Dorsolateral prefrontal cortex (tissue), 122 donors: ENCODE measurements at places on chromosomes 16 and 17.

DNA sequence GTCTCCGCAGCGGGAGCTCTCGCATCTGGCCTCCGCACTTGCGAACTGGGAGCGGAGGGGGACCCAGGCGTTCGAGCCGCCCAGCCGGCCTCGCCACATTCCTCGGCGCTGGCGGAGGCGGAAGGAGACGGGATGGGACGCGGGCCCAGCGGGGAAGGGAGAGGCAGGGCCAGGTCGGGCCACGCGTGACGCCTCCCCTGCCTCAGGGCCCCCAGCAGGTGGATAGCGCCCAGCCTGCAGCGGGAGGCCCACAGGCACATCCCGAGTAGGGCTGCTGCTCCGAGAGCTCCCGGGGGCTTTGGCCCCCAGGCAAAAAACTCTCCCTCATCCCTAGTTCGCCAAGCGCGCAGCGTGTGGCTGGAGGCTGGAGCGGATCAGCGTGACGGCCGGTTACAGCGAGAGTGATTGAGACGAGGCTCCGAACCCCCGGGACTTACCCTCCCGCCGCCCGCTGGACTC lies 800 bp downstream of the PLEKHH3 start:
- DNase-seq: no peak

- no peak for DNase-seq
Observed at GRCh38 chr17:39243155-39243554, 17.4 kb upstream of the STAC2 start.

- no peak for DNase-seq
Observed at GRCh38 chr16:87180069-87180468, 137.1 kb downstream of the C16orf95 start.

GRCh38 chr17:1222321-1222720 lies 42.5 kb upstream of the ABR start:
- no peak for DNase-seq

- peak; percentile 58 for DNase-seq
Observed at GRCh38 chr16:10338426-10338825, 47.4 kb upstream of the ATF7IP2 start.

GRCh38 chr17:13329421-13329820 lies 272.3 kb downstream of the HS3ST3A1 start:
- no peak for DNase-seq

- no peak for DNase-seq
Observed at GRCh38 chr17:50020841-50021599, 26.0 kb upstream of the DLX3 start.

GRCh38 chr17:81920612-81921536 lies 2.9 kb upstream of the SIRT7 start:
- DNase-seq: no peak

DNA sequence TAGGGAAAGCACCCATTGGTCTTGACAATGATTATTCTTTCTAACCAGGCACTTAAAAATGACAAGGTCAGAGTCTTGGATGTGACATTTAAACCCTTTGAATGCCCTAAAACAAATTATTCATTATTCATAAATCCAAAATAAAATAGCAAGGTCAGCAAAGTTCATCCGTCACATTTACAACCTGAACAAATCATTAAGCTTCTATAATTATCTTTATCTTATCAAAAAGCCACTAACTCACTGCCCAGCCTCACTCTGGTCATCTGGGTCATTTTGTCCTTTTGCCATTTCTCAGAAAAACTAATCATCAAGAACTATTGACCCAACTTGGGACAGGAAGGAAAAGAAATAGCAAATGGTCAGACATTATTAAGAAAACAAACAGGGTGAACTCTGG lies 507.3 kb upstream of the CDH8 start:
- no peak for DNase-seq

DNA sequence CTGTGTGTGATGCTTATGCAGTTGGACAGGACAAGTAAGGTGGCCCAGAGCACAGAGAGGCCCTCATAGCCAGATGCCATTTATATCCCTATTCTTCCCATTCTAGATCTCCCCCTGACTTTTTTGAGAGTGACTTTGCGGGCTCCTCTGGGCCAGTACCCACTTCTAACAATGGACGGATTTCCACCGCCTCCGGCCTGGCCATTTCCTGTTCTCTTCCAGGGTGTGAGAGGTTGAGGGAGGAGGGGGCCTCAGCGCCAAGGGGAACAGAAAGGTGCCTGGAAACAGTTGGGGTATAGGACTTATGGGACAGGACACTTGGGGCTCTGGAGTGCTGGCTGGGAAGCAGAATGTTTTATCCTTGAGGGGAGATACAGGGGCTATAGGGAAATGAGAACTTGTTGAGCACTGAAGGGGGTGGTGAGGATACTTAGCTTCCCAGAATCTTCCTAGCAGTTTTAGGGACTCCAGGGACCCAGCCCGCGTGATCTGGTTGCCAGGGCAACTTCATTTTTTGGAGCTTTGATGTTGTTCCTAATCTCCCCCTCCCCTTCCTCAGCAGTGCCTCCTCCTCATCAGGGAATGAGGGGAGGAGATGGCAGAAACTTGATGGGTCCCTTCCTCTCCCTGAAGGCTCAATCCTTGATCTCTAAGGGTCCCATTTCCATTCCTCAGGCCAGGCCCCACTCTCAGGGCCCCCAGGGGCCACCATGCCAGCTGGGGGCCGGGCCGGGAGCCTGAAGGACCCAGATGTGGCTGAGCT lies 3.6 kb downstream of the TAOK2 start:
- no peak for DNase-seq

DNA sequence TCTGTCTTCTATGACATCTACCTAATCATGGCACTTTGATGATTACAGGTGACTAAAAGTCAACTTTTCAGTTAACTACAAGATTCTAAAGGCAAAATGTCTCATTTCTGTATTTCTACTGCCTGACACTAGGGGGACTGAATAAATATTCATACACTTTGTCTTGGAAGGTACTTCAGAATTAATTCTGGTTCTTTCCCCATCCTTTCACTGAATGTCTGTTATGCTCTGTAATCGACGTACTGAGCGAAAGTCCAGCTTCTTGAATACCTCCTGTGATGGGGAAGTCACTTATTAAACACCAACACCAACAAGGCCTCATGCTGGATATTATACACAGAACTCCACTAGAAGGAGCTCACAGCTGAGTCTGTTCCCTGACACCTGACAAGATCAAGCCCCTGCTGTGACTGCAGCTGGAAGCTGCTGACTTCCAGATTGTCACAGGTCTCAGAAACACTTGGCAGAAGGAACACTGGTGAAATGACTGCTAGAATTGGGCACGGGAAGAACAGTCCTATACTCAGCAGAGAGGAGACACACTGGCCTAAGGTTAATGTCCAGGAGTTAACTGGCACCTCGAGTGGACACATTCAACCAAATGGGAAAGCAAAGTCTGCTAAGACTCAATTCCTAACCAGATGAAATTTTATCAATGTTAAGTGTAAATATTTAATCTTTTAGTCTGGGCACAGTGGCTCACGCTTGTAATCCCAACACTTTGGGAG lies 31.9 kb downstream of the CMC2 start:
- no peak for DNase-seq

- DNase-seq: no peak
Observed at GRCh38 chr16:12245921-12246720, 269.6 kb downstream of the SNX29 start.

- no peak for DNase-seq
Observed at GRCh38 chr16:73145166-73145880, 97.4 kb upstream of the ZFHX3 start.

GRCh38 chr17:47840742-47841487 lies at the start of gene SCRN2:
Gene SCRN2, minus strand, starts transcription at chr17:47841273. Its CDS starts 430 bp downstream, at chr17:47840843.
- peak; percentile 78 for DNase-seq

GRCh38 chr16:70437017-70437581 lies 1.8 kb downstream of the ST3GAL2 start:
- no peak for DNase-seq

DNA sequence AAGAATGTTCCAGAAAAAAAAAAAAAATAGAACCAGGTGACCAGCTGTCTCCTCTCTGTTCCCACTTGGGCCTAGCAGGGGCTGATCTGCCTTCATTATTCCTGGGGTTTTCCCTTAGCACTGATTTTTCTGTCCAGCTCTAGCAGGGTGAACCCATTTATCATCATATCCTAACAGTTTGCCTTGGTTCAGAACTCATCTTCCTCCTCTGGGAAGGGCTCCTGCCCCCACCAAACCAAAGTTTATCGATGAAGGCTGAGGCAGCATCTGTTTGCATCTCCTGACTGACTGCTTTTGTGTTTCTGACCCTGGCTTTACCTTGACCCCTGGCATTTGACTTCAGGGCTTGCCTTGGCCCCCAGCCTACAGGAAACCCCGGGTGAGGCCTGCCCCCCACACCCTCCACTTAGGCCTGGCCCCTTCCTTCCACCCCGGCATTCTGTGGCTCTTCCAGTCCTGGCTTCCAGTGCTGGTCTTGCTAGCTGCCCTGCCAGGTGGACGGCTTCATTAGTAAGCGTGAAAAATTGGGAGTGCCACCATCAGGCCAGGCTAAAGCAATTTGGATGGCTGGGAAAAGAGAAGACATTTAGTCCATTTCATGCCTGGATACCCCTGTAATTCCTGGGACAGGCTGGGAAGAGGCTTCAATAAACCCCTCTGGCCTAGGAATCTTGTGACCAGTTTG lies 164.9 kb downstream of the CCDC182 start:
- no peak for DNase-seq

- no peak for DNase-seq
Observed at GRCh38 chr17:30503558-30503957, 26.4 kb downstream of the GOSR1 start.

- no peak for DNase-seq
Observed at GRCh38 chr16:51916231-51916630, 630.7 kb downstream of the TOX3 start.

DNA sequence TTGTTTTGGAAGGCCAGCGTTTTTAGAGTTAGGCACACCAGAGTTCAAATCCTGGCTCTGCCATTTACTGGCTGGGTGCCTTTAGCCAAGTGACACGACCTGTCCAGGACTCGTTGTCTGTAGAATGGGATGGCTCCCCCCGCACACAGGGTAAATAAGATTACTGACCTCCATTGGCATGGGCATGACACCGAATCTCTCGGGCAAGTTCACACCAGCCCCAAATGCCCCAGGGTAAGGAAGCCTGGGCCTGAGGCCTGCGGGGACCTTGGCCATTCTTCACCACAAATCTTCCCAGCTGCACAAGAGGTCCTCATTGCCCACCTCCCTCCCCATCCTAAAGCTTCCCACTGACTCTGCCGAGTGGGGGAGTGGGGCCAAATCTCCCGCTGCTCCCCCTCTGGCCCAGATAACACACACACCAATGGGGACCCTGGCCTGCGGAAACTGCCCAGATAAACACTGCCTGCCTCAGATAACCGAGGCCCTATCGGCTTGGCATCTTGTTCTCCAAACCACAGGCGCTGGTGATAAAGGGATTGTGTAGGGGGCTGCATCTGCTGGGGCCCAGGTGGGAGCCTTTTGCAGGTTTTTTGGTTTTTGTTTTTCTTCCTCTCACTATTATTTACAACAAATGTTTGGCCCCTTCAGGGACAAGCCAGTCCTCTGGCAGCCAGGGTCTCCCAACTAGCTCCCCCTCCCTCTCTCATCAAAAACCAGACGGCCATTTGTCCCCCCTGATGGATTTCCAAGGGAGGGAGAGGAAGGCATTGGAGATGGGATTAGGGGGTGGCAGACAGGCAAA lies 75.0 kb upstream of the LHX1 start:
- DNase-seq: no peak

GRCh38 chr17:4483012-4483840 lies 15.5 kb upstream of the SPNS2 start:
- DNase-seq: no peak

- peak; percentile 46 for DNase-seq
Observed at GRCh38 chr16:12089492-12090150, 113.1 kb downstream of the SNX29 start.

DNA sequence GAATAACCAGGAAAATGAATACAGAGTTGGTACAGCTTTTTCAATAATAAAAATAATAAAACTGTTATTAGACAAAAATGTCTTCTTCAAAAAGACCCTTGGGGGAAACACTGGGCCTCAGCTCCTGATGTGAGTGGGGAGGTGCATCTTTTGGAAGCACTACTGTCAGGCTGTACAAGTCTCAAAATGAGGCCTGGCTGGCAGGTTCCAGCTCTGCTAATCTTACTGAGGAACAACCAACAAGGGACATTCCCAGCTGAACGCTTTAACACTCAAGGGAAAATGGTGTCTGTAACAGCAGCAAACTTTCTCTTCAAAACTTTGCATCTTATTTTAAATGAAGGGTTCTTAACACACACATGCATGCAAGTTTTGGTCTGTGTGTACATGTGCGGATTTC lies 19.7 kb downstream of the TEX2 start:
- no peak for DNase-seq
